Right hindlimb (tissue), 1 donor: ENCODE measurements at places on chromosomes 1 and 21.

DNA sequence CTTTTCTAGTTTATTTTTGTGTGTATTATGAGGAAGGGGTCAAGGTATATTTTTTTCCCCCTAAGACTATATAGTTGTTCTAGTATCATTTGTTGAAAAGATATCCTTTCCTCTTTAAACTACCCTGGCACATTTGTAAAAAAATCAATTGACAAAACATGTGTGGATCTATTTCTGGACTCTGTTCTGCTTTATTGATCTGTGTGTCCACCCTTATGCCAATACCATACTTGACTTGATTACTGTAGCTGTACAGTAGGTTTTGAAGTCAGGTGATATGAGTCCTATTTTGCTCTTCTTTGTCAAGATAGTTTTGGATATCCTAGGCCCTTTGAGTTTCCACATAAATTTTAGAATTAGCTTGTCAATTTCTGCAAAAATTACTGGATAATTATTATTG is 21.2 kb upstream of the SOX13 start:
- no peak for DNase-seq

GRCh38 chr21:42154237-42155044 is 64.5 kb upstream of the ABCG1 start:
- DNase-seq: peak; percentile 66

DNA sequence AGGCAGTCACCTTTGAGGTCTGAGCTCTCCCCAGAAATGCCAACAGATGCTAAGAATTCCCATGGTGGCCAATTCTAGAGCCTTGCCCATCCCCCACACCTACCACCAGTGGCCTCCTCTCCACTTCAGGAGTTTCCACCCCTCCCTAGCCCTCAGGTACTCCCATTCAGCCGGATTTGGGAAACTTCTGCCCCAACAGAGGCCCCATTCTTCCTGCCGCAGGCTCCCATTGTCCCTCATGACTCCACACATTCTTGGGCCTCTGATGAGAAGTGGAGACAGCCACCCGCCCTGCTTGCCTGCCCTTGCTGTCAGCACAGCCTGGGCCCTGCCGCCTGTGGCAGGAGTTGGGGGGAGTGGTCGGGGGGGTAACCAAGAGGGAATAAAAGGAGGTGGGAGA is 4.6 kb downstream of the BLACAT1 start:
- DNase-seq: no peak

- DNase-seq: no peak
These were observed 355.2 kb downstream of the VAV3 start for GRCh38 chr1:107609808-107610207.
